ENCODE measurements at places on chromosomes 5 and 9.

GRCh38 chr5:107813559-107813958 is 142.8 kb upstream of the EFNA5 start:
- DNase-seq, result no peak

DNA sequence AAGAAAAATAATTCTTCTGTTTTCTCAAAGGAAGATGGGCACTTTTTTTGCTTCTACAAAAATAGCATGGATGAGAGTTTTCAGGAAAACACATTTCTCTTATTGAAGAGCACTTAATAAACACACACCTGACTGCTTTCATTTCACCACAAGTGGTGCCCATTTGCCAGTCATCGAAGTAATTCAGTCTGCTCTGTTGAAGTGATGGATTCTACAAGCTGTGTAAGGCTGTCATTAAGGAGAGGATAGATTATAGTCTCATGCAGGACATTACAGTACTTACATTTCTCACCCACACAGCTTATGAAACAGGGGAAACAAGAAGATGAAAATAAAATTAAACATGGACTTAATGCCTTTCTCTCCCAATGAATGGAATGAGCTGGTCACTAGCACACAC is 165.2 kb downstream of the NR2F1-AS1 start:
- DNase-seq, result no peak

GRCh38 chr9:134423166-134423565 is 96.9 kb downstream of the RXRA start:
- DNase-seq, result no peak

GRCh38 chr5:44385291-44385900 is 3.8 kb downstream of the FGF10 start:
- DNase-seq, result no peak

GRCh38 chr9:95649801-95650213 is 133.0 kb upstream of the PTCH1 start:
- DNase-seq, result no peak

DNA sequence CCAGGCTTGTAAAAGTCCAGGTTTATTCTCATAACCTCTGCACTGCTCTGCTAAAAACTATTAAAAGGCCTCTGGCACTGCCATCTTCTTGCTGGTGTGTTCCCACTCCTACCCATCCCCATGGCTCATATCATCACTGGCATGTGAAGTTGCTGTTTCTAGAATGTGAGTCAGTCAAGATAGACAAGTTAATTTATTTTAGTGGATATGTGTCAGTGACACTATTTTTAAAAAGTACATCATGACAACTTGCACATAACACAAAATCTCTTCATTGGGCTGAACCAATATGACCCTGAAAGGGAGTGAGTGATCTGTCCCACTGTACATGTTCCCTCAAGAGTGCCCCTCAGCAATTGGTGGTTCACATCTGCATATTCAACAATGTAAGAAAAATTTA is 299.7 kb downstream of the NFIB start:
- no peak for DNase-seq

GRCh38 chr9:134195558-134195957 is 31.2 kb upstream of the RNU6ATAC start:
- no peak for DNase-seq

- DNase-seq, result no peak
Measured at GRCh38 chr5:122464191-122464590, 152.2 kb downstream of the SNCAIP start.
